Activated CD4-positive, CD25-positive, alpha-beta regulatory T cell treated with anti-CD3 and anti-CD28 coated beads, Interleukin-2, amount 50 U/mL, for 24 hours (primary cell): ENCODE measurements at places on chromosomes 7 and 10.

DNA sequence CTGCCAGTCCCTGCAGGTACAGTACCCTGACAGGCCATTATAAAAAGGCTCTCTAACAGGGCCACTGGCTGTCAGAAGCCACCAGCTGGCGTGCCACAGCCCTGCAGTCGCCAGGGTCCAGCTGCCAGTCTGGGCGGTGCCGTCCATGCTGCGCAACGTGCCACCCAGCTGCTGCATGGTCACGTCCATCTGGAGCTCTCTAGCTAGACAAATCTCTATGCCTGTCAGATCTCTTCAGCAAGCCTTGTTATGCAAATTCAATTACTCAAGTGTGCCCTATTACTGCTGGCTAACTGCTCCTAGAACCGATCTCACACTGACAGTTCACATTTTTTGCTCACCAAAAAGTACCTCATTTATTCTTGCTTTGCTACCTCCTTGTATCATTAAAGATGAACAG is 75.9 kb downstream of the HIBADH start:
- ATAC-seq = no peak

DNA sequence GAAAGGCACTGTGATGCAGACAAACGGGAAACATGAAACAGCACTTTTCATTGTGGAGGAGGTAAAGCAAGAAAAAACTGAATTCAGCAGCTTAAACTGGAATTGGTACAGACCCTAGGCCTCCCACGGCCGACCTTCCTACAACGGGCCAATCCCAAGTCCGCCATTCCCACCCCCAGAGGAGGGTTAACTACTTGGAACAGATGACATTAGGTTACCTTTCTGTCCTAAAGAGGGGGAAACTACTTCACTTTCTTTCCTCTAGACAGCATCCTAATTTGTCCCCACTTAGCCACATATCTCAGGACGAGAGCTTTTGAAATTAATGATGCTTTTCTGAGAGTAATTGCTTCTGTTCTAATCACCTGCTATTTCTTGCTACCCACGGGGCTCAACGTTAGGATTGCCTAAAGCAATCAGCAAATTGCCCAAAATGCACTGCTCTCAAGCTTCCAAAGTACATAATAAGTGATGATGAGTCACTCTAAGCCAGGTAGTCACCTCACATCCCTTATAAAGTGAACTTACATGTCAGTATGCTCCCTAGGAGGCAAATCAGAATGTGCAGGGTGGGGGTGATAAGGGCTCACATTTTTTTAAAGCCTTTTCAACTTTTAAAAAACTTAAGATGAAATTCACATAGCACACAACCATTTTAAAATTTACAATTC is 36.7 kb downstream of the LSM5 start:
- no peak for ATAC-seq

DNA sequence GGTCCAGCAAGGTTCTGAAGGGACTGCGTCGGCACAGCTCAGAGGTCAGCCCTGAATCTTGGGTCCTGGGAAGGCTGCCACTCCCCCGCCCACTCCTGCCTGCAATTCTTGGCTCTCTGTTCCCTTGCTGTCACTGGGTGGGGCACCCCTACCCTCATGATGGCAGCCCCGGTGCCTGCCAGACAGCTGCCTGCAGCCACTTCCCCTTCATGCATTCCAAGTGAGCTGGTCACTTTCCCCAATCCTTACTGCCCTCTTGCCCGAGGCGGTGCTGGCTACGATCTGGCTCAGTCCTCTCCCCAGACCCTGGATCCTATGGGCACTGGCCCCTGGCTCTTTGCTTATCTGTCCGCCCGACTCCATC is 14.2 kb downstream of the MYL10 start:
- ATAC-seq = no peak

DNA sequence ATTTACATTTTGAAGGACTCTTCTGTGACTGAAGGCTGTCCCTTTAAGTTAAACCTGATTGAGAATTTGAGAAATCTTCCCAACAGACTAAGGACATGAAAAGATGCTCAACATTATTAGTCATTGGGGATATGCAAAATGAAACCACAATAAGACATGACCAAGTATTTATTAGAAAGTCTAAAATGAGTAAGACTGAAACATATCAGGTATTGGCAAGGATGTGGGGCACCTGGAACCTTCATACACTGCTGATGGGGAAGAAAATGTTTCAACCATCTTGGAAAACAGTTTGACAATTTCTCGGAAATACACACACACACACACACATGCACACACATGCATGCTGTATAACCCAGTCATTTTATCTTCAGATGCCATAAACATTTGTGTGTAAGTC is 132.1 kb upstream of the CDK6 start:
- ATAC-seq = peak; percentile 74

- no peak for ATAC-seq
Observed at GRCh38 chr10:15262036-15262713, 93.7 kb upstream of the NMT2 start.

DNA sequence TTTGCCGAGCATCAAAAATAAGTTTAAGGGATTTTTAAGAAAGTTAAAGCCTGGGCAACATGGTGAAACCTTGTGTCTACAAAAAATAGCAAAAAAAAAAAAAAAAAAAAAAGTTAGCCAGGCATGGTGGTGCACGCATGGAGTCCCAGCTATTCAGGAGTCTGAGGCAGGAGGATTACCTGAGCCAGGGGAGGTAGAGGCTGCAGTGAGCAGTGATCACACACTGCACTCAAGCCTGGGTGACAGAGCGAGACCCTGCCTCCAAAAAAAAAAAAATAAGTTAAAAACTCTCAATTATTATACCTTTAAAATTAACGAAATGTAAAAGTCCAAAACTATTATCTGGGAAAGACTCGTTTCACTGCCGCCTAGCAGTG is 35.0 kb upstream of the DAGLB start:
- ATAC-seq = no peak

DNA sequence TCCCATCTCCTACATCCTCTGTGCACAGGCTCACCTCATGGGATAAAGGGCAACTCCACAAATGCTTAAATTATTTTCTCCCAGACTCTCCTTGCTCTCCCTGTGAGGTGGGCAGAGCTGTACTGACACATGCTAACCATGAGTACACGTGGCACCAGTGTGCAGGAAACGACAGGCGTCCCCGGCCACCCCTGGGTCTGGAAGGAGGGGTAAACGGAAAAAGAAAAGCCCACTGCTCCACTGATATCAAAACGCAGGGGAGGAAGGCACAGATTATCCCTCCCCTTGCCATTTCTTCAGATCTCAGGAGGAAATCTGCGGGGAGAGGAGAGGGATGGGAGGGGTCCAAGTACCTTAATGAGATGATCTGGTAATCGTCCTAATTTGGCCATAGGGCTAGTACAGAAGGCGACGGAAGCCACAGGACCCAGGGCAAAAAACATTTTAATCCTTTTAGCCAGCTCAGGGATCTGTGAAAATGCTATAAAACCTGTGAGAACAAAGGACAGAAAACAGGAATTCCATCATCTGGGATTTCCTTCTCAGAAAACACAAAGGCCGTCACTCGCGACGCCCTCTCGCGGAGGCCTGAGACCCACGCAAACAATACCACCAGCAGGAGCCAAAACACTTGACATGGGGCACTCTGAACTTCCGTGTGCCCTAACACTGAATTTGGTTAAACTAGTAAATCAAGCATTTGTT is 17.8 kb upstream of the CH25H start:
- ATAC-seq = no peak

- ATAC-seq = no peak
Observed at GRCh38 chr7:5595545-5596045, 172.0 kb upstream of the TNRC18 start.

GRCh38 chr10:127203067-127203466 is 6.7 kb upstream of the INSYN2A start:
- ATAC-seq = no peak

GRCh38 chr10:105342606-105343005 is 701.5 kb downstream of the SORCS3 start:
- ATAC-seq = no peak

DNA sequence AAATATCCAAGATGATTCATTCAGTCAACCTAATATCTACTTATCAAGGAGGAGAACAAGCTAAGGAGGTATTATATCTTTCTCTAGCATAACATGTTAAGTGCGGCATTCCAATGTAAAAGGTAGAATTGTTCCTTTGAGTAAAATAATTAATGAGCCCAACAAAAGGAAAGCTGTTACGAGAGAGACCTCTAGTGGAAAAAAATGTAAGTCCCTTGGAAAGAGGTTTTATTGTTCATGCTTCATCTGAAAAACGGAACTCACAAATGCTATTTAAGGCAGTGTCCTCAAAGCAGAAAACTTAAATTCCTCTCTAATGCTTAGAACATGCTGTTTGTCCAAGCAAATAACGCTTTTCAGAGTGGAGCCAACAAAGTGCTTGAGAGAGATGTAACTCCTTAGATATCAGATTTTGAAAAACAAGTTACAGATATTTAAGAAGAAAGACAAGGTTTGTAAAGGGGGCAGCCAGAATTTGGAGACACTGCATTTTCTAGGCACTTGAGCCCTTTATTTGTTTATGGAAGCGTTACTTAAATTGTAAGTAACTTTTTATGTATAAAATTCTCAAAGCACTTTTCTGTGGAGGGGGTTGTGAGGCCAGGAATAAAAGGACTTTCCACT is 119.9 kb downstream of the TFEC start:
- no peak for ATAC-seq

GRCh38 chr10:32516567-32517495 is 70.9 kb downstream of the CCDC7 start:
- ATAC-seq = no peak

GRCh38 chr10:92742331-92743228 is 52.8 kb downstream of the HHEX start:
- peak; percentile 60 for ATAC-seq

DNA sequence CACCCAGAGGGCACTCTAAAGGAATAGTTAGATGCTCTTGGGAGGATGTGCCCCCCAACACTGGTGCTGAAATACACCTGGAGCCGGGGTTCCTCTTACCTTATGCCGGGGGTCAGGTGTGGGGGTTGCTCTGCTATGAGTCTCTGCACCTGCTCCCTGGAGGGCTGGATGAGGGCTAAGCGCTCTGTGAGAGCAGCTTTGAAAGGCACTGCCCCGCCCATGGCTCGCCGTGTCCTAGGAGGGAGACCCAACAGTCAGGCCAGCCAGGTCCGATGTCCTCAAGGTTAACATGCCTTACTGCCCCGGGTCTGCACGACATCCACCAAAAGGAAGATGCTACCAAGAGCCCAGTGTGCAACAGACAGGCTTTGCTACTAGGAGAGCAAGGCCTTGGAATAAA is 31.7 kb downstream of the PSPH start:
- ATAC-seq = no peak

GRCh38 chr10:88466786-88467185 is 116.3 kb downstream of the RNLS start:
- ATAC-seq = no peak

DNA sequence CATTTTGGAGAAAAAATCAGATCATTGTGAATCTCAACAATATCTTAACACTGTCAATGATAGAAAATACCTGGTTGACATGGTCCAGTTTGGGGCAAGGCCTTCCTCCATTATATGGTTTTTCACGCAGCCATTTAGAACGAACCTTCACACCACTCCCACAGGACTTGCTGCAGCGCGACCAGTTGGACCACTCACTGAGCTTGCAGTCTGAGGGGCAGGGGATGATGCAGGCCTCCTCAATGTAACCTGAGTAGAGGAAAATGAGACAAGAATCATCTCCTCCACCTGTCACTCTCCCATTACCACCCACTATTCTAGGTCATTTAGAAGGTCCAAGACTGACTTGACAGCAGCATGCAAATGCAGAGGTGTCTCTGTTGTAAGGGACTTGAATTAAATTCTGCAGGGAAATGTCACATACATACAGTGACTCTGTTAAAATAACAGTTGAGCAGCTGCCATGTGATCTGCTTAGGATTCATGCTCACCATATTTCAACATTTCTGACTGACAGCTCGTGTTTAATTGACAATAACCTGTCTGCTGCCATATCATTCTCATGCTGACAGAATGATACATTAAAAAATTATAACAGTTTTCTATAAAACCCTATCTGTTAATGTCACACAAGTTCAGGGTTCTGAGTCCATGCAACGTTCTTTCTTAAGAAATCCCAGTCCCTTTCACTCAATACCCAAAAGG is 403.0 kb downstream of the THSD7A start:
- ATAC-seq = no peak

- no peak for ATAC-seq
Observed at GRCh38 chr7:121833991-121834390, 39.0 kb upstream of the PTPRZ1 start.

GRCh38 chr7:88401009-88401623 is 94.4 kb upstream of the STEAP4 start:
- no peak for ATAC-seq

DNA sequence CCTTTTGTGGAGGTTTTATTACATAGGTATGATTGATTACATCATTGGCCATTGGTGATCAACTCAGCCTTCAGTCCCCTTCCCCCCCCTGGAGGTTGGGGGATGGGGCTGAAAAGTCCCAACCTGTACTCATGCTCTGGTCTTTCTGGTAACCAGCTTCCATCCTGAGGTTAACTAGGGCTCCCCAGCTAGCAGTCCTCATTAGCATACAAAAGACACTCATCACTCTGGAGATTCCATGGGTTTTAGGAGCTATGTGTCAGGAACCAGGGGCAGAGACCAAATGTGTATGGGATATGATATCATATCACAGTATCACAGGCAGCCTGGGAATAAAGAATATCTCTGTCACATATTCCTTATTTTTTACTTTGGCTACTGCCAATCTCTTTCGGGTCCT is 13.6 kb downstream of the CCSER2 start:
- no peak for ATAC-seq

DNA sequence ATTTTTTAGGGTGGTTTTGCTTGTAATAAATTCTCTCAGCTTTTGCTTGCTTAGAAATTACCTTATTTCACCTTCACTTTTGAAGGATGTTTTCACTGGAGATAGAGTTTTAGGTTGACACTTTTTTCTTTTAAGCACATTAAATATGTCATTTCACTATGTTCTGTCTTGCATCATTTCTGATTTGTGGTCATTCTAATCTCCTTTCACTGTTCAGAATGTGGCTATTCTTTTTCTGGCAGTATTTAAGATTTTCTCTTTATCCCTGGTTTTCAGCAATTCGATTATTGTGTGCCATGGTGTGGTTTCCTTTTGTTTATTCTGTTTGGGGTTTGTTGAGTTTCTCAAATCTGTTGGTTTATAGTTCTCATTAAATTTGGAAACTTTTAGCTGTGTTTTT is 1065.6 kb downstream of the KCNMA1 start:
- no peak for ATAC-seq

- ATAC-seq = no peak
Observed at GRCh38 chr10:83195021-83195420, 944.3 kb upstream of the GHITM start.
